ENCODE measurements at places on chromosomes 3 and 15.

DNA sequence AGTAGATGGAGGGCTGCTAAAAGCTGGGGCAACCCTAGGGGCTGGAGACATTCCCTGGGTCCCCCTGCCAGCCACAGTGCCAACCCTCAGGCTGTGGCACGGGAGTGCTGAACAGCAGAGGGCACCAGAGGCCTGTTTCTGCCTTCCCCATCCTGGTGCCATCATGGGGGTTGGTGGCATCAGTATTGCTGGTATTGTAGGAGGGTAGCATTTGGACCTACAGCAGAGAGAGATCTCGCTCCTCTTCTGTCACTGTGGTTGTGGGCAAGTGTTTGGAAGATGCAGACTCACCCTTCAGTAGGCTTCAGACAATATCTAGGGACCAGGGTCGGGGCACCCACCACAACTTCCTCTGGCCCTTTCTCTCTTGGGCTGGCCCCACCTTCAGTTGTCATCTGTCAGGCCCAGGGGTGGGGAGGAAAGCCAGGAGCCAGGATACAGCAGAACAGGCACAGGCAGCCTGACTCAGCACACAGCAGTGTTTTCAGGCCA lies 123.5 kb downstream of the RPLP1 start:
- DNase-seq, result peak; percentile 48

GRCh38 chr15:80773122-80773551 lies 6.0 kb upstream of the CEMIP start:
- DNase-seq, result no peak

GRCh38 chr15:89436560-89437311 lies 59.6 kb downstream of the RHCG start:
- DNase-seq, result no peak

DNA sequence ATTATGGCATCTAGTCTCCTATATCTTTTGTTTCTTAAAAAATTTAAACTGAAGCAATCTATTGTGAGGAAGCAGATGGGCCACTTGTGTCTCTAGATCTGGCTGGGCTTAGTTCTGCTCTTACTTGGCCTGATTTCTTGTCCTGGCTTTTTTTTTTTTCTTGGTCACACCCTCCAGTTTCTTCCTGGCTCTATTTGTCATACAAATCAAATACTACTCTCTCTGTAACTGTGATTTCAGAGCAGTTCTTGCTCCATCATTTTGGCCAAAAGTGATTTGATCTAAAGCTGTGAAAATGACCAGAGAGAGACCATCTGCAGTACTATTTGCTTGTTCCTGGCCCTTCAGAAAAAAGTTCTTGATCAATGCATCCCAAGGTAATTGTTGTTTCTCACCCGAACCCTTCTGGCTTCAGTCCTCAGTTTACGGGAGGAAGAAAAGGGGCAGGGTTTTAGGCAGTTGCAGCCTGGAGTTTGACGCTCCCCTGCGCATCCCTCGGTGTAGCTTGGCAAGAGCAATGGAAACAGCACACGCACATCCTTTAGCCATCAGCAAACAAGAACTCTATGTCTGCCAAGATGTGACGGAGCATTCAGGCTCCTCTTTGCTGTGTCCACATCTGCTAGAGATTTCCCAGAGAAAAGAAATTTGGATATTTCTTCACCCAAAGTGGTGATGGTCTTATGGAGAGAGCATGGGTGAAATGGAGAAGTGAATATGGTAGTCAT lies 31.6 kb downstream of the CHST2 start:
- DNase-seq, result no peak

DNA sequence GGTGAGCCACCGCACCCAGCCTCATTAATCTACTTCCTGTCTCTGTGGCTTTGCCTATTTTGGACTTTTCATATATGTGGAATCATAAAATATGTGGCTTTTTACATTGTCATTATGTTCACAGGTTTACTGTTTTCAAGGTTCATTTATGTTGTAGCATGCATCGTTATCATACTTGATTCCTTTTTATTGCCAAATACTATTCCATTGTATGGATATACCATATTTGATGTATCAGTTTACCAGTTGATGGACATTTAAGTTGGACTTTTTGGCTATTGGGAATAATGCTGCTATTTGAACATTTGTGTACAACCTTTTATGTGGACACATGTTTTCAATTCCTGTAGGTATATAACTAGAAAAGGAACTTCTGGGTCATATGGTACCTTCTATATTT lies 14.0 kb downstream of the GXYLT2 start:
- no peak for DNase-seq

DNA sequence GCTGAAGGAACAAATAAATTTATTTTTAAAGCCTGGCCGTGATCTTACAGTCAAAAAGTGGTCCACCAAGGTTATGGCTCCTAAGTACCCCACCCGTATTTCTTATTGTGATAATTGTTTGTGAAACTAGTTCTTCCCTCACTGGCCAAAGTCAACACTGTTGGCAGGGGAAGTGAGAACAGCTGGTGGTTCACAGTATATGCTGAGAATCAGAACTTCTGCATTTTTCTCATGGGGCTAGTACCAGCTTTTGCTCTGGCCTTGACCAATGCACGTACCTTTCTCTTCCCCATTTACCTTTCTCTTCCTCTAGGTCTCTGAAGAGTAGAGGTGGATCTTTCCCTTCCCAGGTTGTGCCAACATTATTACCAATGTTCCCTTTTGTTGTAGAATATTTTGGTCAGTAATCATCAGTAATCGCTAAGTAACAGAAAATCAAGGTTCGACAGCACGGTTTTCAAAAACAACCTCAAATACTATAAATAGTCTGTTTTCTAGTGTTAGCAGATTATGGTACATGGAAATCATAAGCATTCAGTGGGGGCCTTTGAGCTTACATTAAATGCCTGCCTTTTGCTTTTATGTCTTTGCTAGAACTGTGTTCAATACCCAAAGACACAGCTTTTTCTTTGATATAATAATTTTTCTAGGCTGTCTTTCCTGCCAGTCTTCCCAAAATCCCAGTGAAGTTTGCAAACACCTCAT lies 268.0 kb downstream of the LPP start:
- DNase-seq, result no peak

Measured in stimulated activated CD4-positive, alpha-beta T cell treated with anti-CD3 and anti-CD28 coated beads, Interleukin-12 subunit alpha, Interleukin-12 subunit beta, amount 100 ng/mL, for 48 hours (primary cell).